ENCODE measurements at places on chromosomes 5 and 9.

GRCh38 chr9:138105123-138105415 lies 227.5 kb downstream of the CACNA1B start:
- DNase-seq, result no peak

GRCh38 chr5:172556971-172557461 lies 84.0 kb upstream of the NEURL1B start:
- no peak for DNase-seq

- no peak for DNase-seq
Measured at GRCh38 chr9:109325089-109325488, 4.2 kb upstream of the EPB41L4B start.

- no peak for DNase-seq
Measured at GRCh38 chr9:112905084-112905483, 14.4 kb upstream of the SLC46A2 start.

- DNase-seq, result no peak
Measured at GRCh38 chr9:122286764-122287163, 22.1 kb downstream of the MRRF start.

DNA sequence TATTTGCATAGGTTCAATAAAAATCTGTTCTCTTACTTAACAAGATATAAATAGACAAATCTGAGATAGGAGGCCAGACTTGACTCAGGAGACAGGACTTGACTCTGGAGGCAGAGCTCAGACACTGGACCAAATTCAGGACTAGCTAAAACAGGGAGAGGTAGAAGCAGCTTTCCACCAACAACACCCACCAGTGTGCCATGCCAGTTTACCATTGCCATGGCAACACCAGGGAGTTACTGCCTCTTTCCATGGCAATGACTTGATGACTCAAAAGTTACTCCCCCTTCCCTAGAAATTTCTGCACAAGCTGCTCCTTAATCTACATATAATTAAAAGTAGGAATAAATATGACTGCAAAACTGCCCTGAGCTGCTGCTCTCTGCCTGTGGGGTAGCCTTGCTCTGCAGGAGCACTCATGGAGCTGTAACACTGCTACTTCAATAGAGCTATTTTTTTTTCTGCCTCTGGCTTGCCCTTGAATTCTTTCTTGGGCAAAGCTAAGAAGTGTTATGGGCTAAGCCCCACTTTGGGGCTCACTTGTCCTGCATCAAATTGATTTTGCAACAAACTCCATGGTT lies 473.0 kb downstream of the PLK2 start:
- no peak for DNase-seq

- no peak for DNase-seq
Measured at GRCh38 chr5:72661405-72661804, 154.2 kb upstream of the ZNF366 start.

GRCh38 chr9:12511726-12512125 lies 181.5 kb upstream of the TYRP1 start:
- DNase-seq, result no peak

DNA sequence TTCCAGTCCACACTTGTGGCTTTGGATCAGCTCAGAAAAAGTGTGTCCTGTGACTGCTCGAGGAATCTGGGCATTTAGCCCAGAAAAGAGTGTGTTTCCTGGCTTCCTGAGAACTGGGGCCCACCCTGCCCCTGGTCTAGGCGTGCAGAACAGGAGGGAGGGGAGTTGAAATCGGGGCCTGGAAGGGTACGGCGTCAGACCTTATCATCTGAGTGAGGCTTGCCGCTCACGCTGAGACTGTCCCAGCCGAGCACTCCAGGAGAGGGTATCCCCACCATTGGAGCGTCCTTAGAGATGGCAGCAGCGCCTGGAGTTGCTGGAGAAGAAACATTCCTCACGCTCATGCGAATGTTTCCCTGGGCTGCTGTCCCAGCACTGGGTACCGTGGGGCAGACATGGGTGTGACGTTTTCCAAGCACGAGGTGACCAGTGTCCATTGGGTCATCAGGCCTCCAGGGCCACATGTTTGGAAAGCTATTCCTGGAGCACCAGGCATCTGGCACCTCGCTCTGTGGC lies 22.5 kb downstream of the NEK6 start:
- no peak for DNase-seq

DNA sequence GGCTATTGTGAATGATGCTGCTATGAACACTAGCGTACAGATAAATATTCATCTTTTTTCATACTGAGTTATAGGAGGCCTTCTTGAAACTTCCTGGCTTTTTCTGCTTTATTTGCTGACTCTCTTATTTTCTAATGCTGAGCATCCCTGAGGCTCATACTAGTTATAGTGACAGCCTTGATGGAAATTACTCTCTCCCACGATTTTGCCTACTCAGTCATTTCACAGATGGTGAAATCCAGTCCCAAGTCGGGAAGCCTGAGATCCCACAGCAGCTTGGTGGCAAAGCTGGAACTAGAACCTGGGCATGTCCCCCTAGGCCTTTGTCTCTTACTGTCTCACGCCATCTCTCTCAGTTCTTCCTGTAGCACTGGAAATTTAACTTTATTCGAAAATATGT lies 22.4 kb downstream of the NANS start:
- no peak for DNase-seq

DNA sequence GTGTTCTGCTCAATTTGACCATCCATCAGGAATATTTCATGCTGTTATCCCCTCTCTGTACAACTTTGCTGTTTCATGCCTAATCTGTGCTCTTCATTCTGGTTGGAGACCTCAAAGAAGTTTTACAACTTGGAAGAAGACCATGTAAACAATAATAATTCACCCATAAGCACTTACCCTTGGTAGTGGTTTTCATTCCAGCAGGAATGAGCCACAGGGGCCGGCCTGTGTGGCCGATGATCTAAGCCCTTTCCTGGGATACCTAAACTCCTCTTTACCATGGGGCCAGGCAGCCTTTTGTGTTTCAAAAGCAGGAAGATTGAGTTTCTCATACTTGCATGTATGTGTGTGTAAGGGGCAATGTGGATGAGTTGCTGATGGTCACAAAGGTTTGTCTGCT lies 165.0 kb downstream of the FGF1 start:
- DNase-seq, result no peak

DNA sequence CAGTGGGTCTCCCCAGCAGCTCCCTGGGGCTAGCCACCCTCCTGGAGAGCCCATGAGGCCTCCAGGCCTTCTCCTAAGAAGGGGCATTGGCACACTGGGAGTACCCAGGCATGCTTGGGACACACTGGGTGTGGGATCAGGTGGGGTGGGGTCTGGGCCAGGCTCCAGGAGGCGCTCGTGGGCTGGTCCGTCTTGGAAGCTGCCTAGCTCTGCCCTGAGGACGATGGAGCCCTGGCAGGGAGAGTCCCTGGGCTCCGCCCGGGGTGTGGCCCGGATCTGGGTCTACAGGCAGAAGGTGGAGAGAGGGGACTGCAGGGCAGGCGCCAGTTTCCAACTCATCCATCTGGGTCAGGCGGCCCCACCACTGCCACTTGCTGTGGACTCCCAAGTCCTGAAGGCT lies 2.4 kb downstream of the PRRX2 start:
- DNase-seq, result no peak

- no peak for DNase-seq
Measured at GRCh38 chr5:15691521-15691920, 191.5 kb downstream of the FBXL7 start.

GRCh38 chr9:78985084-78985738 lies 586.6 kb upstream of the TLE4 start:
- DNase-seq, result no peak

- no peak for DNase-seq
Measured at GRCh38 chr9:126605792-126606482, 7.8 kb upstream of the LMX1B start.

DNA sequence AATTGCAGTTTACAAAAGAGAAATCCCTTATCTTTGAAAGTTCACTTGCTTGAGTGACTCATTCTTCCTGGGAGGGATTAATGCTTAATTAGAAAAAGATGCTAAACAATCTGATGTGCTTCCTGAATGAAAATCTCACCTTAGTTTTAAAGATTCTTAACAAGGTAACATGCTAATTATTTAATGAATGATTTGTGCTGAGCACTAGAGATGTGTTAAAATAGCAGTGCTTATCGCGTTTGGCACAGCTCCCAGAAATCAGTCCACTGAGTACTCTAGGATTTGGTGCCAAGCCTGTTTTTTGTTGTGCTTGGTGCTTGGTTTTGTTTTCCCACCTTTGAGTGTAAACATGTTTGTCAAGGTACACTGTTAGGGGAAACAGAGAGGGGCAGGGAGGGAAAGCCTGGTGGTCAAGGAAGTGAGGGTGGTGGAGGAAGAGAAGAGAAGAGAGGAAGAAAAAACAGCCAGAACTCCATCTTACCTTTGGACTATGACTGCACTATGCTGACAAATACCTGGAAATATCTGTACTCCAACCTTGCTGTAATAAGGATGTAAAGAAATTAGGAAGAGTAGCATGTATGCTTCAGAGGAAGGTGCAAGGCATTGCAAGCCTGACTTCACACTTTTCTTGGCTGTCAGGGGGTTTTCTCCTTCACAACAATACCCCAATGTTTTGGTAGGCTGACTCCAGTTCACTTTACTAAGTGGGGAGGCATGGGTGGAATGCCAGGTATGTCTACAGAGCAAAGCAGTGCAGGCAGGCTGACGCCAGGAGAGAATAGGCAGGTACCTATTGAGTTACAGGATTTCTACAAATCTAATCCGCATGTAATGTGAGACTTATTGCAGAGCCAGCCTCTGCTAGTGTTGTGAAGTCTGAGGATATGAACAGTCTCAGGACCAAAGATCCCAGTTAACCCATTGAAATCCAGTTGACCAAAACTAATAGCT lies 157.2 kb upstream of the ISL1 start:
- DNase-seq, result no peak

- no peak for DNase-seq
Measured at GRCh38 chr5:134099288-134099872, 15.1 kb upstream of the TCF7 start.

DNA sequence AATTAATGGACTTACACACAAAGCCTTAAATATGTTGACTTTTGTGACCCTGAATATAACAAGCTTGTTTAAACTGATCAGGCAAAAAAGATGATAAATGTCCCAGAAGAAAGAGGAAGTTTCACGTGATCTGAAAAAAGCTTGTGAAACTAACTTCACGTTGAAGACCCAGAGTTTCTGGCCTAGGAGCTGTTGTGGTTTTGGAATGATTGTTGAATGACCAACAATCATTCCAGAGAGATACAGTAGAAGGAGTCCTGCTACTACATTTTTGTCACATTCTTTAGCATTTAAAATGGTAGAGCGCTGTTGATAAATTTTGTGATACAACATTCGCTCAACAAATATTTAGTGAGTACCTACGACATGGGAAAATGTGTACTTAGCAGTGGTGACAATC lies 143.1 kb upstream of the FBN2 start:
- no peak for DNase-seq

DNA sequence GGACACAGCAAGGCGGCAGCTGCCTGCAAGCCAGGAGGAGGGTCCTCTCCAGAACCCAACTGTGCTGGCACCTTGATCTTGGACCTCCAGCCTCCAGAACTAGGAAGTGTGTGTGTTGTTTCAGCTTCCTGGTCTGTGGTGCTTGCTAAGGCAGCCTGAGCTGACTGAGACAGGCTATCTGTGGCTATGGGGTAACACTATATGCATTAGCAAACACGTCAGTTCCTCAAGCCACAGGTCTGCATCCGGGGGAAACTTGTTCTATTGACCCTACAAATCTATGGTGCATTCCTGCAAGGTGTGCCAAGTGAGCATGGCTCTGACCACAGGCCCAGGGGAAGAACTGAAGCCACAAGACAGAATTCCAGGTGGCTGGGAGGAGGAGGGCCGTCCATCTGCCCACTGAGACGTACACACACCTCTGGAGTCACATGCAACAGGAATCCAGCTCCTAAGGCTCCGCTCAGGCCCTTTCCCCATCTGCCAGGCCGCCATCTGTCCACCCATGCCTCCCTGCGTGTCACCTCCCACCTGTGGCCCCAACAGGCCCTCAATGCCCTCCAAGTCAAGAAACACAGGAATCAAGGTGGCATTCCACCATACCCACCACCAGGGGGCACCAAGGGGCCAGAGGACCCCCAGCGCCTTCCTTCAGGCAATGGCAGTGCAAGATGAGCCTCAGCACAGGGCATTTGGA lies 174.9 kb downstream of the ROR2 start:
- peak; percentile 67 for DNase-seq

- no peak for DNase-seq
Measured at GRCh38 chr5:42315214-42315613, 108.0 kb upstream of the GHR start.

GRCh38 chr9:137306066-137306849 lies 4.2 kb upstream of the NRARP start:
- no peak for DNase-seq

GRCh38 chr9:129402371-129402739 lies 218.5 kb downstream of the C9orf50 start:
- no peak for DNase-seq

DNA sequence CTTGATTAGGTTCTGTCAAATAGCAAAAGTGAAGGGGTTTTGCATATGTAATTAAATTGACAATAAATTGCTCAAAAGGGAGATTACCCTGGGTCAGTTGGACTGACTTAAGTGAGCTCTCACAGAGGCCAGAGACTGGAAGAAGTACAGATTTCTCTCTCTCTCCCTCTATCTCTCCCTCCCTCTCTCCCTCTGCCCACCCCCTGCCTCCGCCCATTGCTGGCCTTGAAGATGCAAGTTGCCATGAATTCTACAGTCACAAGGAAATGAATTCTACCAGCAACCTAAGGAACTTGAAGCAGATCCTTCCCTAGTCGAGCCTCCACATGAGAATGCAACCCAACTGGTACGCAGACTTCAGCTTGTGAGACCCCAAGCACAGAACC lies 119.2 kb downstream of the LPAR1 start:
- no peak for DNase-seq

DNA sequence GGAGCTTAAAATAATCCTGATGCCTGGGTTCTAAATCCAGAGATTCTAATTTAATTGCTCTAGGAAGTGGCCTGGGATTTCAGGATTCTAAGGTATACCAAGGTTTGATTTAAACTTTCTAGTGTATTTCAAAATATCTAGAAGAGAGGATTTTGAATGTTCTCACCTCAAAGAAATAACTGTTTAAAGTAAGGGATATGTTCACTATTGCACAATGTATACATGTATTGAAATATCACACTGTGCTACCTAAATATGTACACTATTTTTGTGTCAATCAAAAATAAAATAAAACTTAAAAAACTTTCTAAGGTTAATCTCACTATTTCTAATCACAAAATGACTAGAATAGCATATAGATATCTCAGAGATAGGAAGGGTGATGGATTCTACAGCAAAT lies 34.0 kb downstream of the TNFSF8 start:
- DNase-seq, result no peak
